ENCODE measurements at places on chromosomes 6 and 20.

GRCh38 chr20:63699466-63700198, 3.2 kb downstream of the TNFRSF6B start:
- DNase-seq = no peak

GRCh38 chr6:50236164-50236563, 186.4 kb upstream of the DEFB112 start:
- DNase-seq = no peak

- no peak for DNase-seq
Measured at GRCh38 chr6:16320533-16321340, 82.3 kb downstream of the GMPR start.

DNA sequence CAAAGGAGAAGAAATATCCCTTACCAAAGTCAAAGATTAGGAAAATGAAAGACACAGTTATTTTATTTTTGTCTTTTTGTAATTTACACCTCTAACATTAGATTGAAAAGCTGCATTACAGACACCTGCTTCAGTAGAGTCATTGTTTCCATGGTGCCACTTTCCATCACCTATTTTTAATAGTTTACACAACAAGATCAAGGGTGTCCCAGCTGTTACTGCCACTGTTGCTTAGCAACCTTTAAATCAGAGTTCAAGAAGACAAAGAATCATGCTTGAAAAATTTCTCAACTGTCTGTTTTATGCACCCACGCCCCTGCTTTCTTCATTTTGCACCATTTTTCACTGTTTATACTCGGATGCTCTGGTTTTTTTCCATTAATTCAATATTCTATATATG, 668.2 kb upstream of the GJE1 start:
- peak; percentile 34 for DNase-seq

GRCh38 chr20:38242848-38243708, 17.5 kb downstream of the KIAA1755 start:
- no peak for DNase-seq

Data from NCI-H1930 (cell line).